ENCODE measurements at places on chromosomes 7 and 10.

DNA sequence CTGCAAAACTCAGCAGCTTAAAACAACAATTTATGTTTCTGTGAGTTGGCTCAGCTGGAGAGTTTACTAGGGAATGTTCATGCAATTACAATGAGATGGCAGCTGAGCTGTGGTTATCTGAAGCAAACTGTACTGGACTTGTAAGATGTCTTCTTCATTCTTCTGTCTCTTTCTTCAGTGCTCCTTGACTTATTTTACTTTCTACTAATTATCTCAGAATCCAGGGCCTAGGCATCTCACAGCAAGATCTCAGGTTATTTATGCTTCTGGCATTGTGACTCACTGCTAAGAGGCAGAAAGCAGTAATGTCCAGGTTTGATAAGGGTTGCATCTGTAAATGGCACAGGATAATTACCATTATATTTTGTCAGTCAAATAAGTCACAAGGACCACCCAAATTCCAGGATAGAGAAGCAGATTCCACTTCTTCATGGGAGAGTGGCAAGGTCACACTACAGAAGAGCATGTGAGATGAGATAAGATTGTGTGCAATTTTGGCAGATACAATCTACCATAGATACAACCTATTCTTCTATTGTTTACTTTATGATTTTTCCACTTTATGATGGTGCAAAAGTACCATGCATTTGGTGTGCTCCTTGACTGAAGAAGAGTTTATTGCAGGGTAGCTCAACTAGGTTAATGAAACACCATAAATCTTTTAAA, 16.8 kb downstream of the VIM start:
- no peak for DNase-seq

- DNase-seq: no peak
Measured at GRCh38 chr10:69232252-69232651, 12.1 kb downstream of the HKDC1 start.

GRCh38 chr7:138001529-138002095, at the start of gene CREB3L2:
Gene CREB3L2 (minus strand): TSS chr7:138002086. CDS start chr7:138001705, 381 bp downstream.
- no peak for DNase-seq

GRCh38 chr10:132407846-132408278, 10.9 kb downstream of the PWWP2B start:
- peak; percentile 75 for DNase-seq

DNA sequence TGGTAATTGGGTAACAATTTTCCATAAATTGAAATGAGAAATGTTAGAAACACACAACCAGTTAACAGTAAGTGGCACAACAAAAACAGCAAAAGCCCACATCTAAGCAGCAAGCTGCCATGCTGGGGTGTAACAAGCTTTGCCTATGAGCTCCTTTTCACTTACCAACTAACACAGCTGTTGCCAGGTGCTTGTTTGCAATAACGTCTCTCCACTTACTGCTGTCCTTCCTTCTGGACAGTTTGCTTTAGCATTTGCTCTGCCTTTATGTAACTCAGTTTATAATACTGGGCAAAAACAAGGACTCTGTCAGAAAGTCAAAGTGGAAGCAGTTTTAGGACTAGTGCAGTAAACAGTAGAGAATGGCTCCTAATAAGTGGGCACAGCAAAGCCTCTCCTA, 740.9 kb downstream of the POM121L12 start:
- DNase-seq: no peak

GRCh38 chr10:130453036-130453720, 317.0 kb downstream of the GLRX3 start:
- no peak for DNase-seq

DNA sequence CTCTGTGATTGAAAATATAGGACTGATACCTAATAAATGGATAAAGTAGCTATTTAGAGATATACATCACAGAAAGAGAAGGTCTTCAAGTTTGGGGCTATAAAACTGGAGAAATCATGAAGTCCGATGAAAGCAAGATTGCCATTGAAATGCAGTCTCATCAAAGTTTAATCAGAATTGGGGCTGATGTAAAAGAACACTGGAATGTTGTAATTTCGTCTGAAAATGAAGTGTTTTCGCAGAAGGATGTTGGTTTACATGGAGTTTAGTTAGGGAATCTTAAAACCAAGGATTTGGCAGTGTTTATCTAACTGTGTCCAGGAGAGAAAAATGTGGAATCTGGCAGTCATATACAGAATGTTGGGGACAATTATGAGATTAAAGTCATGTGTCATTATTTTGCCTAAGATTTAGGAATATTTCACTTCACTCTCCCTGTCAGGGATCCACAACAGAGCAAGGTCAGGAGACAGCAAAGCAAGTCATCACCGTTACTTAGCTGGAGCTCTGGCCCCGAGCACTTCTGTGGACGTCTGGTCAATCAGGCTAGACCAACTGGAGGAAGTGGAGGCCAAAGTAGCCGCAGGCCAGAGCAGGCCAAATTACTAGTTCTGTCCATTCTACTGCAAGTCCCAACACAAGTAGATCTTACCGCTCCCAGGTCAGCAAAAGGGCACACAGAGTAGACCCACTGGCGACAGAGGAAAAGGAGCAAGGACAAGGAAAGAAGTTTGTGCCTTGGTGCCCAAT, 37.0 kb downstream of the EPDR1 start:
- DNase-seq: no peak

DNA sequence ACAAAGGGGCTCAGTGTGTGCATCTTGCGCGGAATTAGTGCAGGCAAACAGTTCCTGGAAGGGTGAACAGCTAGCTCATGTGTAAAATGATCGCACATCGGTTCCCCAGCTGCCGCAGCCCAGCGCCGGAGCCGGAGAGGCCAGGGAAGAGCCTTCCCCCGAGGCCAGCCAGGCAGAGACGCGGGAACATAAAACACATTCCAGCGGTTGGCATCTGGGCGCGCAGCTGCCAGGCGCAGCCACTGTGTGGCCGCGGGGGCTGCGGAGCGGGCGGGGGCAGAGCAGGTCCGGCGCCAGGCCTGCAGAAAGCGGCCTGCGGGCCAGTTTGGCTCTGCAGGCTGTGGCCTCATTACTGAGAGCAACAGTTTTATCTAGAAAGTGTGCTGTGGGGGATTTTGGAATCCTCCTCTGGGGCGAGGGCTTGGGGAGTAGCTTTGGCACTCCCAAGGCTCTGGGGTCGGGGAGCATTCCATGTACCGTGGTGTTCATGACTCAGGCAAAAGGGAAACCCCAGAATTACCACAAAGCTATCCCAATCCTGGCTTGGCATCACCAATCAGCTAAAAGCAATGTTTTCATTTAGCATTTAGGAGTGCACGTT, 74.3 kb downstream of the SAMD9 start:
- no peak for DNase-seq

GRCh38 chr10:51900180-51900579, 200.8 kb upstream of the CSTF2T start:
- DNase-seq: no peak

GRCh38 chr10:116657863-116658551, 37.3 kb downstream of the PNLIPRP2 start:
- DNase-seq: no peak

DNA sequence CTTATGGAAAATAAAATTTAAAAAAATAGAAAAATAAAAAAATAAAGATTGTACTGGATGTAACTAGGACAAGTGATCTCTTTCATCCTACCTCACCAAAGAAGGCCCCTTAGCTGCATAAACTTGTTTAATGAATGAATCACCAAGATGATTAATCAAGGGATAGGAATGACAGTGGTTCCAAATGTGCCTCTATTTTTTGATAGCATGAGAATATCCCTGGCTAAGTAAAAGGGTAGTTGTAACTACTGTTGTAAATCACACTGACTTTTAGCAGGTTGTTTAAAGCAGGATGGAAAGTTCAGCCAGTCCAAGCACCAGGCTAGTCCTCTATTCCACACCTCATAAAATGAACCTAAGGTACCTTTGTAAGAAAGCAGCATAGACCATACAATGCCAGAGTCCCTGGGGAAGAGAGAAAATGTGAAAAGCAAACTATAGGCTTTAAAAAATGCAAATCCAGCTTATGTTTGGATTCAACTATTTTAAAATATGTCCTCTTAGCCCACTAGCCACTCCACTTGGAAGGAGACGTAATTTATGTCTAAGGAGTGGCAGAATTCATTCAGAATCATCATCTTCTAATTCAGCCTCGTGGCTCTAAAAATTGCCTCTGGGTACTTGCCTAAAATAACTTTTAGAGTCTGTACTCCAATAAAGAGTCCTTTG, 126.8 kb downstream of the SKIDA1 start:
- DNase-seq: no peak

DNA sequence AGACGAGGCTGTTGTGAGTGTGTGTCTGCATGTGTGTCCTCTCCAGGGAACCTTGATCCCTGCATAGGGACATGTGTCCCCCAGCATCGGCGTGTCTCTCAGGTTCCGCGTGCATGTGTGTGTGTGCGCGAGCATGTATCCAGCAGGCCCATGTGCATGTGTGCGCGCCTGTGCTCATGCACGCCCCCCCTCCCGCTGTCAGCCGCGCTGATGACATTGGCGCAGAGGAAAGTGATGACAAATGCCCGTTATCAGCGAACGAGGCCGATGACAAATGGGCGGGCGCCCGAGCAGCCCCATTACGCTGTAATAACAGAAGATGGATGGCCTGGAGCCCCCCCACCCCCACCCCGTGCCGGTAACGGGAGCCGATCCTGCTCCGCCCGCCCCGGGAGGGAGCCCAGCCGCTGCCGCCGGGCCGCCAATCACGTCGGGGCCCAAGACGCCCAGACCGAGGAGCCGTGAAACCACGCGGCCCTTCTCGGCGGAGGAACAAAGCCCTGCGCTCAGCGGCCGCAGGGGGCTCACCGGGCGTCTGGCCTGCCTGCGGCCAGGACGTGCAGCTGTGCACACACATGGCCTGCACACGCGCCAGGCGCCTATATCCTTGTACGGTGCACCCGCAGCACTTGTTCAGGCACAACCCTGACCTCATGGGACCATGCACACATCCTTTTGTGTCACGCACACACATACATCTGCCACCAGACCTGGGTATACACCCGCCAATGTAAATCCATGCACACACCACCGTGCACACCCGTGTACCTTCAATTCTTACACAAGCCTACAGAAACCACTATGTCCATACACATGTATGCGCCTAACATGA, 21.5 kb downstream of the POLL start:
- DNase-seq: peak; percentile 60

DNA sequence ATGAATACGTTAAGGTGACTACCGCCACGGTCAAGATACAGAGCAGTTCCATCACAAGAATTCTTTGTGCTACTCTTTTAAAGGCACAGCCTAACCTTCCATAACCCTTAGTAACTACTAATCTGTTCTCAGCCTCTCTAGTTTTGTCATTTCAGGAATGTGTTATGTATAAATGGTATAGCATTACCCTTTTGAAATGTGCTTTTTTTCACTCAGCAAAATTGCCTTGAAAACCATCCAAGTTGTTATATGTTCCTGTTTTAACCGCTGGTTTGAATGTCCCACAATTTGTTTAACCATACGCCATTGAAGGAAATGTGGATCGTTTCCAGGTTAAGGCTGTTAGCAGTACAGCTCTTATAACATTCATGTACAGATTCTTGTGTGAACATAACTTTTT, 32.0 kb downstream of the WAC start:
- no peak for DNase-seq

DNA sequence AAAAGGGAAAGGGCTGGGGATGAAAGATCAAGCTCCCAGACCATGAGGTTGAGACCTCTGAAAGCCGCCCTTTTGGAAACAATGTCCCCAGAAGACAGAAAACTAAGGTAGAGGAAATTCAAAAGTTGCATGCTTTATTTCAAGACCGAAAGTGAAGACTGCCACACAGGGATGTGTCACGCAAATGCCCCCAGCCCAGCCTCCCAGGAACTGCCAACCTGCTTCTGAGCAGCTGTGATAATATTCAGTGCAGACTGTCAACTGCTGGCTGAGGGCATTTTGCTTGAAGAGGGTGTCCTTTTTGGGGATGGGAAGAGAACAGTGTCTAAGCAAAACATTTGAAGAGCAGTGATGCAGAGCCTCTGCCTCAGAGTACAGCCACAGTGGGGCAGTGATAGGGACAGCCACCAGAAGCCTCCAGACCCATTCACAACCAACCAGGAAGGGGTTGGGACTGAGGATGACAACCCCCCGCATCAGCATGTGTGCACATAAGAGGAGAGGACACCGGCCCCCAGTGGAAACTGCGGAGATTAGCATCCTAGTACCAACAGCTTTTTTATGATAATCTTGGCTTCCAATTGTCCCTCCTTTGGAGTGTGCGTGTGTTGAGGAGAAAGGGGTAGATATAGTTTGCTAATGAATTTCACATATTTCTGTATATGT, 34.7 kb upstream of the NFE2L3 start:
- DNase-seq: no peak

- DNase-seq: no peak
Measured at GRCh38 chr10:28778524-28778923, 101.2 kb downstream of the BAMBI start.

GRCh38 chr7:11298220-11298619, 324.5 kb downstream of the PHF14 start:
- DNase-seq: no peak

- DNase-seq: no peak
Measured at GRCh38 chr7:95875519-95875918, 103.2 kb downstream of the DYNC1I1 start.

- DNase-seq: no peak
Measured at GRCh38 chr10:129719415-129719739, 244.7 kb downstream of the EBF3 start.

GRCh38 chr7:101559586-101559985, 69.5 kb downstream of the MYL10 start:
- DNase-seq: no peak

GRCh38 chr10:28298951-28299350, 3.9 kb downstream of the MPP7 start:
- no peak for DNase-seq

- no peak for DNase-seq
Measured at GRCh38 chr10:72291019-72291532, 17.4 kb downstream of the DDIT4 start.

- DNase-seq: no peak
Measured at GRCh38 chr7:45595809-45596664, 21.9 kb downstream of the ADCY1 start.

DNA sequence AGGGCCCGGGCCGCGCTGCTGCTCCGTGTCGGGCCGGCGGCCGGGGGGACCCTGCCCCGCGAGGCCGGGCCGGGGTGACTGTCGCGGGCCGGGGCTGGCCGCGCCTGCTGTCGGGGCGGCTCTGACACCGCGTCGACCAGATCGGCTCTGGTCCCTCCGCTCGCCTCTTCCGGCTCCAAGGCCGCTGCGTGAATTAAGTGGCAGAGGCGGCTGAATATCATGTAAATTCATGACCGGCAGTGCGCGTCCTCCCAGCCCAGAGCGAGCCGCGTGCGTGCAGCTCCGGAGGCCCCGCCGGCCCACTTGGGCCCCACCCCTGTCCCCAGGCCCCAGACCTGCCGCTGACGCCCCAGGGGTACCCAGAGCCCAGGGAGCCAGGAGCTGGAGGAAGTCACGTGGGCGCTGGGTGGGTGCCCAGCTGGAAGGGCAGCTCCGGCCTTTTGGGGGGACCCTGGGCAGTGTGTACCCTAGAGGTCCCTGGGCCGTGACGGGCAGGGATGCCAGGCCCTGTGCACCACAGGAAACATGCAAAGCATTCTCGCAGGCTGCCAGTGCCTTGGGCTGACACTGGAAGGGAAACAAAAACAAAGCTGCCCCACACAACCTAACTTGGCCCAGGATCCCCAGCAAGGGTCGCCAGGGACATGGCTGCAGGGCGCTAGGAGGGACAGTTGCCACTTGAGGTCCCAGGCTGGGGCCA, 584.0 kb upstream of the MKI67 start:
- DNase-seq: no peak

- no peak for DNase-seq
Measured at GRCh38 chr10:58436071-58436470, 50.9 kb downstream of the TFAM start.
